ENCODE measurements at places on chromosomes 16 and 17.
A peak's percentile ranks its signal among the peaks of the same experiment; 100 is the strongest.

DNA sequence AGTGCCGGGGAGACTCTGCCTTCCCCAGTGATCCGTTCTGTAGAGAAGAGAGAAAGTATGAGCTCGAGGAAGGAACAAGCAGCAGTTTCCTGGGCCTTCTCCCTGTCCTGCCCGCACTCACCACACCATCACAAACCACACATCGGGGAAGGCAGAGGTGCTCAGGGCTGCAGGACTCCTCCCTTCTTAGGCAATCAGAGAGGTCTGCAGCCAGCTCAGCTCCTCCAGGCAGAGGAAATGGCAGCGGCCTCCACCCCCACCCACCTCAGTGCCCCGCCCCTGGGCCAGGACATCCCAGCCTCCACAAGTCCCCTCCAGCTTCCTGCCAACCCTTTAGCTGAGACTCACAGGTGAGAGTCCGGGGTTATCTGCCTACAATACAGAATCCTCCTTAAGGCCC lies 2.0 kb downstream of the ZNF319 start:
- no peak for DNase-seq

DNA sequence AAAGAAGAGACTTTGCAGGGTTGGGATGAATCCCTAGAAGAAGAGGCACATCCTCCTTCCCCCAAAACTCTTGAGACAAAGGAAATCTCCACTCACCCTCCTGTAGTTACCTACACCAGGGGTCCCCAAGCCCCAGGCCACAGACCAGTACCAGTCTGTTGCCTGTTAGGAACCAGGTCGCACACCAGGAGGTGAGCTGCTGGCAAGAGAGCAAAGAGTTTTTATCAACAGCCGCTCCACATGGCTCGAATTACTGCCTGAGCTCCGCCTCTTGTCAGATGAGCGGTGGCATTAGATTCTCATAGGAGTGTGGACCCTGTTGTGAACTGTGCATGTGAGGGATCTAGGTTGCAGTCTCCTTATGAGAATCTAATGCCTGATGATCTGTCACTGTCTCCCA lies 98.9 kb downstream of the CCT6B start:
- DNase-seq: no peak

DNA sequence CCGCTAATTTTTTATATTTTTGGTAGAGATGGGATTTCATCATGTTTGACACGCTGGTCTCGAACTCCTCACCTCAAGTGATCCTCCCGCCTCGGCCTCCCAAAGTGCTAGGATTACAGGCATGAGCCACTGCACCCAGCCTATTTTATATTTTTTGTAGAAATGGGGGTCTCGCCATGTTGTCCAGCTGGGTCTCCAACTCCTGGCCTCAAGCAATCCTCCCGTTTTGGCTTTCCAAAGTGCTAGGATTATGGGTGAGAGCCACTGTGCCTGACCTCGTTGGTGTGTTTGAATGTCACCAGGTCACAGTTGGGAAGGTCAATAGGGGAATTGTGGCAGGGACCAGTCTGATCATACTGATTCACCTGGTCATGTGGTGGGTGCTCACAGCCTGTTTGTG lies 56.7 kb upstream of the NKD1 start:
- no peak for DNase-seq

DNA sequence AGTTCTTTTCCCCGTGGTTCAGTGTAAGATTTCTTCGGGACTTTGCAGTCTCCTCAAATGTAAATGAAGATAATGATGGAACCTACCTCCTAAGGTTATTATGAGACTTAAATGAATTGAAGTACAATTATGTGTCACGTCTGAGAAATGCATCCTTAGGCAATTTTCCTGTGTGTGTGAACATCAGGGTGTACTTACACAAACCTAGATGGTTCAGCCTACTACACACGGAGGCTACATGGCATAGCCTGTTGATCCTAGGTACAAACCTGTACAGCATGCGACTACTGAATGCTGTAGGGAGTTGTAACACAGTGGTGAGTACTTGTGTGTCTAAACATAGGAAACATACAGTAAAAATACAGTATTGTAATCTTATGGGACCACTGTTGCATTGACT lies 1.1 kb upstream of the FAM20A start:
- no peak for DNase-seq

GRCh38 chr17:9329251-9329921 lies 246.2 kb downstream of the STX8 start:
- DNase-seq: no peak

- peak; percentile 49 for DNase-seq
Measured at GRCh38 chr17:5500589-5501391, 14.4 kb downstream of the MIS12 start.

- no peak for DNase-seq
Measured at GRCh38 chr17:70298929-70299531, 129.7 kb downstream of the KCNJ2 start.

DNA sequence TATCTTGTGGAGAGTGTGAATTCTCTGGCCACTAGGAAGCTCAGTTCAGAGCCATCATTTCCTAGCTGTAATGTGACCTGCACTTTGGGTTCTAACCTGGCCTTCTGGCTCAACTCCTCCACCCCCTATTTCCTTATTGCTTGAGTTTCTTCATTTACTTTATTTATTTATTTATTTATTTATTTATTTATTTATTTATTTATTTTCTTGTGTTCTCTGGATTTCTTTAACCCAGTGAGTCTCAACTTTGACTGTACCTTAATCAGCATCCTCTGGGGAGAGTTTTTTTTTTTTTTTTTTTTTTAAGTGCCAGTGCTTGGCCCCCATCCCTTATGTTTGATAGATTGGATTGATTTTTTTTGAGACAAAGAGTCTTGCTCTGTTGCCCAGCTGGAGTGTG lies 18.1 kb downstream of the EPN2 start:
- DNase-seq: no peak

GRCh38 chr16:88063211-88063773 lies 112.1 kb downstream of the BANP start:
- no peak for DNase-seq

GRCh38 chr16:64250866-64251265 lies 871.0 kb downstream of the CDH11 start:
- no peak for DNase-seq

GRCh38 chr17:48011405-48012150 lies 26.0 kb downstream of the COPZ2 start:
- DNase-seq: no peak

DNA sequence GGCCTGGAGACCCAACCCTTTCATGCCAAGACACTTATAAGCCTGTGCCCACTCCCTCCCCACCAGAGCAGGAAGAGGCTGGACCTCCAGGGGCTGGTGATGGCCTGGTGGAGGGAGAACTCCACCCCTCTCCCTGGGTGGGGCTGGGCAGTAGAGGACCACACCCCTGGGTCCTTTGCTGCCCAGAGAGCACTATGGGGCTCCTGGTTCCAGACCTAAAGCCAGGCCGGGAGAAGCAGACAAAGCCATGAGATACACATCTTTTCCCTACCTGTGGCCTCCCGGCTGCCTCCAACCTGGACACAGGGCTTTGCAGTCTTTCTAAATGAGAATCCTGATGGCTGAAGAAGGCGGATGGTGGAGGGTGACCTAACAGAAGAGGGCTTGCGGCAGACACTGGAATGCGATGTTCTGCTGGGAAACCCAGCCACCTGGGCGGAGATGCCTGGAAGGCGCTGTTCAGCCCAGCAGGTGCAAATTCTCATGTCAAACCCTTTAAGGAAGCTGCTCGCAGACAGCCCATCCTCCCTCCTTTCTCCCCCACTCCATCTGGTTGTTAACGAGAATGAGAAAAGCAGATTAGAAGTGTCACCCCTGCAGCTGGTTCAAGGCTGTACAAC lies 43.9 kb upstream of the KIFC3 start:
- no peak for DNase-seq

- no peak for DNase-seq
Measured at GRCh38 chr17:45050481-45051059, 862 bp downstream of the DCAKD start.

DNA sequence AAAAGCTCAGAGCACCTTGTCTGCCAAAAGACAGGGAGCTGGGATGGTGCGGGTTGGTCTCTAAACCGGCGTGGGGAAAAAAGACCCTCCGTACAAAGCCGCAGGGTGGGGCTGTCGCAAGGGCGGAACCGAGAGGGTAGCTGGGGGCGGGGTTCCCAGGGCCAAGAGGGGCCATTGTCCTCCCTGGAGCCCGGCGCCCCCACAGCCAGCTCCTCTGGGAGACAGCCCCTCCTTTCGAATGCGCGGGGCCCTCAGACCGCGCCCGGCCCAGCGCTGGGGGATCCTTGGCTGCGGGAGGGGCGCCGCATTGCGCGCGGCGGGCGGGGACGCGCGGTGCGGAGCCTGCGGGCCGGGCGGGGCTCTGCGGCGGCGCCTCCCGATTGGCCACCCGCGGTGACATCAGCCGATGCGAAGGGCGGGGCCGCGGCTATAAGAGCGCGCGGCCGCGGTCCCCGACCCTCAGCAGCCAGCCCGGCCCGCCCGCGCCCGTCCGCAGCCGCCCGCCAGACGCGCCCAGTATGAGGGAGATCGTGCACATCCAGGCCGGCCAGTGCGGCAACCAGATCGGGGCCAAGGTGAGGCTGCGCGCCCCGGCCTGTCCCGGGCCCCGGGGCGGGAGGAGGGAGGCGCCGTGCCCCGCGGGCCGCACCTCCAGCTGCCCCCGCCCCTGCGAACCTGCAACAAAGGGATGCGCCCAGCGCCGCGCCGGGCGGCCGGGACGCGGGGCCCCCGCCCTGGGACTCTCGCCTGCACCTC lies at the start of gene TUBB3:
Gene TUBB3 (plus strand): TSS at position 459 of the 756 bp plus-strand sequence. CDS start 60 bp downstream, at position 519.
- DNase-seq: peak; percentile 83

- no peak for DNase-seq
Measured at GRCh38 chr16:4689091-4689671, 4.2 kb upstream of the NUDT16L1 start.

GRCh38 chr16:64225696-64226095 lies 896.2 kb downstream of the CDH11 start:
- DNase-seq: no peak

DNA sequence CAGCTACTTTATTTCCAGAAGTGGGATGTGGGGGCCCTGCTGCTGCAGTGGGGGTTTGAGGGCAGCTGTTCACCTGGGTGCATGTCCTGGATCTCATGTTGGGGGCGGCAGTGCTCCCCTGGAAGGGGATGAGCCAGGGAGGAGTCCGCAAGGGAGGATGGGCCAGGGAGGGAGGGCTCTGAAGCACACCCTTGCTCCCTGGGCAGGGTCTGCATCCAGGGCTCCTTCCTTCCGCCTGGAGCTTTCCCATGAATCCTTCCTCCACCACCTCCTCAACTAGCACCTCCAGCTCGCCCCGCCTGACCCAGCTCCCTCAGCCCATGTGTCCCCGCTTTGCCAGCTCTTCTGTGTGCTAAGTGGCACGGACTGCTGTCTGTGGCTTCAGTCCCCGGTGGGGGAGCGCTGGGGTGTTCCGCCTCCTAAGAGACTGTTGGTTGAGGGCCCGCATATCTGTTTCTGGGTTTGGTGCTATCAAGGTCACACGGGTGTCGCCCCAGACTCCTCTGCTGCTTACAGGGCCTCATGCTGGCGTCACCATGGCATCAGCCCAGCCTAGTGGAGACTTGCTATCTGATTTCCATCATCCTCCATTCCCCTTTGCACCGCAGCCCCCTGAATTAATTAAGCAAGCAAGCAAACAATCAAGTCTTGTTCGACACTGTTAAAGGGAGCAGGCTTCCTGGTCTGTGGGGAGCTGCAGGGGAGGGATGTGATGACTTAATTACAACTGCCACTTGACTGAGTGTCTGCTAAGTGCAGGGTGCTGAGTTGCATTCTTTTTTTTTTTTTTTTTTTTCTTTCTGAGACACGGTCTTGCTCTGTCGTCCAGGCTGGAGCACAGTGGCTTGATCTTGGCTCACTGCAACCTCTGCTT lies 71.8 kb downstream of the PRKCA start:
- peak; percentile 40 for DNase-seq

GRCh38 chr17:30113213-30113612 lies 3.4 kb upstream of the NSRP1 start:
- DNase-seq: no peak

- peak; percentile 80 for DNase-seq
Measured at GRCh38 chr17:39687546-39688474, at the start of gene PGAP3. PGAP3 (minus strand) TSS chr17:39688057; CDS start chr17:39688014, 43 bp downstream.

DNA sequence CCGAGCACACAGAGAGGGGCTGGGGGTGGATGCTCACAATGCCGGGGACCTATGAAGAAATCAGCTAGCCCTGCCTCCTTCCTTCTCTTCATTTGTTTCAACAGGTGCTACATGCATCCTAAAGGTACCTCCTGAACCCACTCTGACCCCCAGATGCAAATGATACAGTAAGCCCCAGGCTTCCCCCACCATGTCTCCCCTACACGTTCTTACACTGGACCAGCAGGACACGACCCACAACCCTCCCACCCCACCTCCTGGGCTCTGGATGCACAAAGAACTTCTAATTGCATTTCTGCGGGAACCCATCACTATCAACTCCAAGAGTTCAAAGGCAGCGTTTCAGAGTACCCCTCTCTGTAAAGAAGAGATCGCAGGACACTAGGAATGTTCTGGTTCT lies 2.1 kb downstream of the XYLT1 start:
- no peak for DNase-seq

DNA sequence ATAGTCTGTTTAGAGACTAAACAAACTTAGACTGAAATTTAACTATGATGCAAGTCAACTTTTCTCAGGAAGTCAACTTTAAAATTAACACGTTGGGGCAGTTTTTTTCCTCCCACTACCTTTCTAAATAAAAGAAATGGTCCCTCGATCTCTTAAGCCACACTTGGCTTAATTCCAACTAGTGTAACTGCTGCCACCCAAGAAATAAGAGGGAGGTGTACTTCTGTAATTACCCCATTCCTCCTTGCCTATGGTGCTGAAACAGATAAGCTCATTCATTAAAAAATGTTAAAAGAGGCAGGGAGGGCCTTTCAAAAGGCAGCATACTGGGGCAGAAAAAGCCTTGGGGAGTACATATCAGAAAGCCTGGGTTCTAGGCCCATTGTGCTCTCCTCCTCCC lies 59.8 kb downstream of the NCOR1 start:
- DNase-seq: no peak

DNA sequence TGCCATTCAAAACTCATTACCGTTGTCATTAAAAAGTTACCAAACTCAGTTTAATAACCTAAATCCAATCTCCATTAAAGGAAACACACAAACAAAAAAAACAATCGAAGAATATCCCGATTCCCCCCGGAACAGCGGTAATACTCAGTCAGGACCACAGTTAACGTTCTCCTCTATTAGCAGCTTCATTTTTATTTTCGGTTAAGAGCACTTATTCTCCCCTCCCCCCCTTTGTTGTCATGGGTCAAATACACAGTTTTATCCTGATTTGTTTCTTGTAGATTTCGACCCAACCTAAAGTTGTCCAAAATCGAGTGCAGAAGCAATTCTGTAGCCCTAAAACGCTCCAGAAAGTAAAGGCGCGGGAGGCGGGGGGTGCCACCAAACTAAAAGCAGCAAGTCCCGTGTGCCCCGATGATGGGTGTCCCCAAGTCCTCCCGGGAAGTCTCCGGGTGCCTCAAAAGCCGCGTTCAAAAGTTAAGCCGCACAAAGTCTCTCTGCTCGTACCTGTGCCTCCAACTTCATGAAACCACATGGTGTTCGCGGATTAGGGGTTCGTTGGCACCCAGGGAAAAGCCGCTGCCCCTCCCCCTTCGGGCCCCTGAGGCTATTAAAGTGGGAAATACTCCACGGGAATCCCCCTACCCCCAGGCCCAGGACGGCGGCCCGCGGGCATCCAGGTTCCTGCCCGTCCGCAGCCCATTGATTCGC lies 996 bp downstream of the SUMO2 start:
- DNase-seq: no peak

- no peak for DNase-seq
Measured at GRCh38 chr17:17725011-17725751, 43.9 kb downstream of the RAI1 start.

All from anterior cingulate cortex (tissue), 58 donors.